ENCODE measurements at places on chromosomes 13 and 19. TPM values are rescaled to one million over a fixed set of nuclear protein-coding genes. Genes with fewer than 3 reads are reported as not detected.
A peak's percentile ranks its signal among the peaks of the same experiment; 100 is the strongest.

DNA sequence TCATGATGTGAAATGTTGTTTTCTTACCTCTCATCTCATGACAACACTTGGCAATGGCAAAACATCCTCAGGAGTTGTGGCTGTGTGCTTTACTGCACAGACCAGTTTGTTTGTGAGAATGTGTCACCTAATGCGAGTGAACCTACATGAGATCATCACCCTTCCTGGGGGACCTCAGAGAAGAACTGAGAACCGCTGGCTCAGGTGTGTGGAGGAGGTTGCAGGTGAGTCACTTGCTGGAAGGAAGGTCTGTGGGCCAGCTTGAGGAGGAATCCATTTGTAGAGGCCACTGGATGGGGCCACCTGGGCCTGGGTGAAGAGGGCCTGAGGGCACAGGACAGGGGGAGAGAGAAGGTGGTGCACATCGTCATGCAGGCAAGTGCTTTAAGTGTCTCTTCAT, 3.0 kb upstream of the CEACAM1 start:
- no peak for DNase-seq

RNF225 gene
- total RNA-seq: 0.68 TPM

C3 gene
- 6.1 TPM for total RNA-seq

DNA sequence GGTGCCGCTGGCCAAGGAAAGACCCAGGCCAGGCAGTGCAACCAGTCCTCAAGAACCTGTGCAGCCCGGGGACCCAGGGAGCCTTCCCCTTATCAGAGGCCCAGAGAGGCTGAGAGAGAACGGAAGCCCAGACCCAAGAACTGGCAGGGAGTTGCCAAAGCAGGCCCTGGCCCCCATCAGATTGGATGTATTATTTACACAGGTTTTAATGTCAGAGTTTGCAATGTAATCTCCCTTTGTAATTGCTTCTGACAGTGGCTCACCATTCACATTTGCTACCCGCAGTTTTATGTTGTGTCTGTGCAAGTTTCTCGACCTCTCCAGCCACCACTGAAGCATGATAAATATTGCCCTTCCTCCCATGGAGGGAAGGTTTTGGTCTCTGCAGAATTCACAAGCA, 660.9 kb downstream of the LIG4 start:
- DNase-seq: no peak

GRCh38 chr13:41054212-41054877, 7.0 kb upstream of the WBP4 start:
- no peak for DNase-seq

LGALS4 gene
- total RNA-seq: 0.47 TPM

DNA sequence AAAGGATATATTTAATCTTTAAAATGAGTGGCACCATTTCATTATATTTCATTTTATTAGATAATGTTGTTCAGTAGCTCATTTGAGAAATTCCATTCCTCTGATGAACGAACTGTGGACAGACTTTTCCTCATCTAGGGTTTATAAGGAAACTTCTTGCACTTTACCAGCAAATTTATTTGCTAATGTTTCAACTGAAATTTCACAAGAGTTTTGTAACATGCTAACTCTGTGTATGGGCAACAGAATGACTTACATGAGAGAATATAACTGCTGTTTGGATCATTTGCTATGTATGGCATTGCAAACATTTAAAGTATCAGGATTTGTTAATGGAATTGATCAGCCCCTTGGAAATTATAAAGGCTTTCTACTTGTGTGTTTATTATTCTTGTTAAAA, 3.7 kb upstream of the IRS2 start:
- no peak for DNase-seq

- no peak for DNase-seq
Measured at GRCh38 chr19:3343619-3344502, 22.5 kb upstream of the NFIC start.

DNA sequence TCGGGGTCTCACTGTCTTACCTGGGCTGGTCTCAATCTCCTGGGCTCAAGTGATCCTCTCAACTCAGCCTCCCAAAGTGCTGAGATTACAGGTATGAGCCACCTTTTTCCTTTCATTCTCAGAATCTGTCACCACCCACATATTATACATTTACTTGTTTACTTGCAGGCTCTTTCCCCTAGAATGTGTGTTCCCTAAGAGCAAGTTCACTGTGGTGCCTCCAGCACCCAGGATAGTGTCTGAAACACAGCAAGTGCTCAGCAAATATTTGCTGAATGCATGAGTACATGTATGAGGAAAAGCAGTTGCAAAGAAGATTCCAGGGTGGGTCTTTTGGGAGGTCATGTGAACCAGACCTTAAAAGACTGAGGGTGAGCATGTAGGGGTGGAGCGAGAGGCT, 96.8 kb downstream of the RGCC start:
- no peak for DNase-seq

- no peak for DNase-seq
Measured at GRCh38 chr13:72043366-72043765, 176.4 kb upstream of the DACH1 start.

ZNF626 gene
- total RNA-seq: 5.7 TPM

DNA sequence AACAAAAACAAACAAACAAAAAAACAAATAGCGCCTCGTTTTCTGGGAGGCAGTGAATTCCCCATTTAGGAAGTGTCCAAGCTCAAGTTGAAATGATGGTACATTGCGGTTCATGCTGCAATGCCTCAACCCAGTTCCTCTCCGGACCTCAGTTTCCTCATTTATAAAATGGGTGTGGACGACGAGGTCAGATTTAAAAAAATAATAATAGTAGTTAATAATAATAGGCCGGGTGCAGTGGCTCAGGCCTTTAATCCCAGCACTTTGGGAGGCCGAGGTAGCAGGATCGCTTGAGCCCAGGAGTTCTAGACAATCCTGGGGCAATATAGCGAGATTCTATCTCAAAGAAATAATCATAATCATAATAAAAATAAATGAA, 15.5 kb upstream of the ERCC1 start:
- no peak for DNase-seq

DNA sequence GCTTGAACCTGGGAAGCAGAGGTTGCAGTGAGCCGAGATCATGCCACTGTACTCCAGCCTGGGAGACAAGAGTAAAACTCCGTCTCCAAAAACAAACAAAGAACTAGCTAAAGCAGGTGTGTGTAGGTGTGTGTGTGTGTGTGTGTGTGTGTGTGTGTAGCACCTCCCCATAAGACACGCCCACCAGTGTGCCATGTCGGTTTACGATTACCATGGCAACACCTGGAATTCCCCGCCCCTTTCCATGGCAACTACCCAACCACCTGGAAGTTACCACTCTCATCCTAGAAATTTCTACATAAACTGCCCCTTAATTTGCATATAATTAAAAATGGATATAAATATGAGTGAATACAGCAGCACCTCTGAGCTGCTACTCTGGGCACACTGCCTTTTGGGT, 80.9 kb upstream of the ADGRE5 start:
- DNase-seq: no peak

- no peak for DNase-seq
Measured at GRCh38 chr13:73074014-73074413, 15.2 kb downstream of the KLF5 start.

- no peak for DNase-seq
Measured at GRCh38 chr19:3981373-3981735, 3.9 kb downstream of the EEF2 start.

DNA sequence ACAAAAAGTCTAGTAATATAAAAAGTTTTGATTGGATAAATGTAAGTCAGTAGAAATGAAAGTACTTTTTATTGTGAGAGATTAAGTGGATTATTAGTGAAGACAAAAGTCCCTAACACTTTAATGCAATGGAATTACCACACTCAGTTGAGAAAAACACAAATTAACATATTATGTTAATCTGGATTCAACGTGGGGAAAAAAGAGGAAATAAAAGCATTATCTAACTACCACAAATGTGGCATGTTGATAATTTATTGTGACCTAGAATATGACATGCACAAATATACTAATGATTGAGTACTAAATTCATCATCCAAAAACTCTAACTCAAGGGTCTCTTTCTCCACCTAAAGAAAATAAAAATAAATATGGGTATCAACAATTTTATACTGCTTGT, 41.5 kb downstream of the FOXO1 start:
- DNase-seq: no peak

DNA sequence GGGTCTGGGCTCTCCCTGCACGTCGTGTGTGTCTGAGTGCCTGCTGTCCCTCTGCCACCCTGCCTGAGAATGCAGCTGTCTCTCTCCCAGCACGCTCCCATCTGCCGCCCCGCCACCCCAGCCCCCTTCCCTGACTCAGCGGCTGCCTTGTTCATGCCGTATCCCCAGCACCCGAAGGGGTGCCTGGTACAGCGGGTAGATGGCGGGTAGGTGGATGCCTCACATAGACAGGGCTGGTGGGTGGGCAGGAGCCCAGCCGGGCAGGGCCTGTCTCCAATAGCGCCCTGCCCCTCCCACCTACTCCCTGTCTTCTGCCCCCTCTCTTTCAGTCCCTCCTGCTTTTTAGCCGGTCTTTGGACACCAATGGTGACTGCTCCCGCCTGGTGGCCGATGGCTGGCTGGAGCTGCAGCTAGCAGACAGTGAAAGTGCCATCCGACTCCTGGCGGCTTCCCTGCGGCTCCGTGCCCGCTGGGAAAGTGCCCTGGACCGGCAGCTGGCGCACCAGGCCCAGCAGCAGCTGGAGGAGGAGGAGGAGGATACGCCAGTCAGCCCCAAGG, 30.3 kb downstream of the DHX34 start:
- no peak for DNase-seq

KCNJ14 gene
- 1.2 TPM for total RNA-seq

EFNB2 gene
- total RNA-seq: 62.0 TPM

GRCh38 chr13:21753117-21753729, 82.3 kb downstream of the FGF9 start:
- DNase-seq: no peak

DNA sequence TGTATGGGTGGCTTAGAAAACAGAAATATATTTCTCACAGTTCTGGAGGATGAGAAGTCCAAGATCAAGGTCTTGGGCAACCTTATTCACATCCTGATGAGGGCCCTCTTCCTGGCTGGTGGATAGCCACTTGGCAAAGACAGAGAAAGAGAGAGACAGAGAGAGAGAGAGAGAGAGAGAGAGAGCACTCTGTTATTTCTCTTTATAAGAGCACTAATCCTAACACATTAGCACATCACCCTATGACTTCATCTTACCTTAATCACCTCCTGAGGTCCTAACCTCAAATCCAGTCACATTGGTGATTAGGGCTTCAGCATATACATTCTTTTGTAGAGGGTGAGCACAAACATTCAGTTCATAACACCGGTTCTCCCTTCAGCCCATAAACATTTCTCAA, 430.3 kb downstream of the EFNB2 start:
- DNase-seq: no peak

- DNase-seq: no peak
Measured at GRCh38 chr13:98433654-98434053, 143.3 kb downstream of the STK24 start.

GRCh38 chr13:73922493-73923393, 211.5 kb downstream of the KLF12 start:
- DNase-seq: no peak

DNA sequence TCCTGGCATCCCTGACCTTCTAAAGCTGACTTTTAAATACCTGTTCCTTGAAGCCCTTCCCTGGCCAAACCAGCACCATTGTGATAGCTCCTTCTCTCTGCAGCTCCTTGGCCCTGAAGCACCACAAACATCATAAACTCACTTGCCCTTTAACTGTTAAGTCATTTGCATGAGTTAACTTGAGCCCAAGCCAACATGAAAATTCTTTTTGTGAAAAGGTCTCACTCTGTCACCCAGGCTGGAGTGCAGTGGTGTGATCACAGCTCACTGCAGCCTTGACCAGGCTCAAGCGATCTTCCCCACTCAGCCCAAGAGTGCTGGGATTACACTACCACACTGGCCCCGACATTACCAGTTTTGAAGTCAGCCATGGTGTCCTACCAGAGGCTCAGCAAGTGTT, 87.8 kb downstream of the ZIC5 start:
- DNase-seq: no peak

FLT3 gene
- not detected for total RNA-seq

ZNF844 gene
- total RNA-seq: 2.2 TPM

DNA sequence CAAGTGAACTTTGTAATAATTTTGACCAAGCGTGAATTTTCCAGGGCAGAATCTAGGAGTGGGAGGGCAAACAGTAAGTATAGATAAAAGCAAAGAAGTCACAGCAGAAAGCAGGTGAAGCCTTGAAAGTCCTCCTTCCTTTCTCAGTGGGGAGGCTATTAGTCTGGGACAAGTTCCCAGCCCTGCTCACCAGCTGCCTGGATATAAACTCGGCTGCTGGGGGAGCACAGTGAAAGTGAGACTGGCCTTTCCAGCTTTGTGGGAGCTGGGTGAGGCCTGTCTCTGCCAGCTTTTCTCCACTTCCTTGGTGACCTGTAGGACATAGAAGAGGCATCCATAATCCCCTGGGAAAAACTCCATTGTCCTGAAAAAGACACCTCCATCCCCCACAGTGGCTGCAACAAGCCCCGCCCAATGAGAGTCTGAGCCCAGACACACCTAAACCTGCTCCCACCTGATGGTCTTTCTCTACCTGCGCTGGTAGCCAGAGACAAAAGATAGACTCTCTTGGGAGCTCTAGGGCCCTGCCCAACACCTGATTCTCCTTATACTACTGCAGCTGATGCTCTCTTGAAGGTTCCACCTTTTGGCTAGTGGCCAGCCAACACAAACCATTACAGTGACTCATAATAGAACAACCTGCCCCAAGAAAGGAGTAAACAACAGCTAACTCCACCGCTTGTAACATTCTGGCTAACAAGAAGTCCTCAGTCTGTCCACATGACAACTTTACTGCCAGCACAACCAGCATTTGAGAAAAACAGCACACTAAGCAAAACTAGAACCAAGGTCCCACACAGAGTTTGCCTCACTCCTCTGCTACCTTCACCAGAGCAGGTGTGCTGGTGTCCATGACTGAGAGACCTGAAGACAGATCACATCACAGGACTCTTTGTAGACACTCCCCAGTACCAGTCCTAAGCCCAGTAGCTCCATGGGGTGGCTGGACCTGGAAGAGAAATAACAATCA, 252.2 kb upstream of the SLITRK6 start:
- no peak for DNase-seq

GRCh38 chr13:26929971-26930730, 169.6 kb upstream of the GPR12 start:
- DNase-seq: peak; percentile 18

GRCh38 chr13:18212873-18213272, 968.8 kb downstream of the TUBA3C start:
- DNase-seq: no peak

DNA sequence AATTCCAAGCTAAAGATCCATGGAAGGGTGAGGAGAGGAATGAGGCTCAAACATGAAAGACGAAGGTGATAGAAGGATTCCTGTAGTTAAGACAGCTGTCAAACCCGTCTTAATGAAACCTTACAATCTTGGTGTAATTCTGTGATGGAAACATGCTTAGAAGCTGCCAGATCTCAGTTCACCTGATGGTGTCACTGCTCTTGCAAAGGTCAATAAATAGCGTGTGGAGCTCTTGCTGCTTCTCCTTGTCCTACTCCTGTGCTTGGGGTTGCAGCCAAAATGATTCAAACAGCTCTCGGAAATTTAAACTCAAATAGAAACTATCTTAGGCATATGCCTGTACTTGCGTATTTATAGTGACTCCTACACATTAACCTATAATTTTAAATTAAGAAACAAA, 1705.0 kb downstream of the OLFM4 start:
- no peak for DNase-seq
